ENCODE measurements at places on chromosomes 3 and 15.

GRCh38 chr3:66253790-66254620, 33.2 kb downstream of the SLC25A26 start:
- peak; percentile 21 for DNase-seq

GRCh38 chr3:3110749-3111361, 681 bp upstream of the IL5RA start:
- DNase-seq = no peak

DNA sequence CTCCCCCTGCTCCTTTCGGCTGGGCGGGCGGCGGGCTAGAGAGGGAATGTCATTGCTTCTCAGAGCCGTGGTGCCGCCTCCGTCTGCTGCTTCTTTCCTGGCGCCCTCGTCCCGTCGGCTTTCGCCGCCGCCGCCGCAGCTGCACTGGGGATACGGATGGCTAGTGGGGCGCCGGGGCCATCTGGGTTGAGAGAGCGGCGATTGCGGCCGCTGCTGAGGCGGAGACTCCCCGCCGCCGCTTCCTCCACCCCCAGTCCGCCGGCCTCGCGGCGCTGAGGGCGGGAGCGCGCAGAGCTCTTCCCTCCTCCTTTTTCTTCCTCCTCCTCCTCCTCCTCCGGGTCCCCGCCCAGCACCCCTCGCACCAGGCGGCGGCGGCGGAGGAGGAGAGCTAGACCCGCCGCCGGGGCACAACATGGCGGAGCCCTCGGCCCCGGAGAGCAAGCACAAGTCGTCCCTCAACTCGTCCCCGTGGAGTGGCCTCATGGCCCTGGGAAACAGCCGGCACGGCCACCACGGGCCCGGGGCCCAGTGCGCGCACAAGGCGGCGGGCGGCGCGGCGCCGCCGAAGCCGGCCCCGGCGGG, at the start of gene STT3B:
Gene STT3B (plus strand): TSS at position 339 of the 582 bp plus-strand sequence. CDS start 74 bp downstream, at position 413.
- DNase-seq = peak; percentile 81

- no peak for DNase-seq
These were observed 56.9 kb upstream of the FLNB start for GRCh38 chr3:57951066-57951882.

DNA sequence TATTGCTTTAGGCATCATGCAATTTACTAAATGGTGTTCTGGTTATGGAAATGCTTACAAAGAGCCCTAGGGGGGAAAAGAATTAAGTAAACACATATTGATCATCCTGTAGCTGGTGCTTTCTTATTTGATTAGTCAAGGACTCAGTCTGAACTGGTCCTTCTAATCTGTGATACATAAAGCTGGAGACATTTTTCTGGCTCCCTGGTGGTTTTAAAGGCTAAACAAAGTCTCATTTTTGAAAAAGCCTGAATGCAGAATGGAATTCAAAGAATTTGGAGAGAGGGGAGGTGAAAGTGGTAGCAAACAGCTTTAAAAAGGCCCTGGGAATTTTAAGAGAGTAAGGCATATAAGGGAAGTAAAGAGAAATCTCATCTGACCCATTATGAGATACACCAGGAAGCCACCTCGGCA, 149.7 kb downstream of the RBMS3 start:
- DNase-seq = no peak

- DNase-seq = no peak
These were observed 85.1 kb downstream of the LPP start for GRCh38 chr3:188239035-188239434.

DNA sequence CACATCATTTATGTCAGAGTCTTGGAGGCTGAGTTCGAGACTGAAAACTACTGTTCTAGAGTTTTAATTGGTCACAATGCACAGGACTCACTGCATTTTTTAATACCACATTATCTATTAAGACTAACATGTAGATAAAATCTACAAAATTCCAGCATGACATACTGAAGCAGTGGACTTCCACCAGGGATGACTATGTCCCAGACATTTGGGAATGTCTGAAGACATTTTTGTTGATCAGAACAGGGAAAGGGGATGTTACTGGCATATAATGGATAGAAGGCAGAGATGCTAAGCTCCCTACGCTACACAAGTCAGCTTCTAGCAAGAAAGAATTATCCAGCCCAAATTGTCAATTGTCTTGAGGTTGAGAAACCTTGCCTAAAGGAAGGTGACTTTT, 419.0 kb upstream of the TGFBR2 start:
- no peak for DNase-seq

DNA sequence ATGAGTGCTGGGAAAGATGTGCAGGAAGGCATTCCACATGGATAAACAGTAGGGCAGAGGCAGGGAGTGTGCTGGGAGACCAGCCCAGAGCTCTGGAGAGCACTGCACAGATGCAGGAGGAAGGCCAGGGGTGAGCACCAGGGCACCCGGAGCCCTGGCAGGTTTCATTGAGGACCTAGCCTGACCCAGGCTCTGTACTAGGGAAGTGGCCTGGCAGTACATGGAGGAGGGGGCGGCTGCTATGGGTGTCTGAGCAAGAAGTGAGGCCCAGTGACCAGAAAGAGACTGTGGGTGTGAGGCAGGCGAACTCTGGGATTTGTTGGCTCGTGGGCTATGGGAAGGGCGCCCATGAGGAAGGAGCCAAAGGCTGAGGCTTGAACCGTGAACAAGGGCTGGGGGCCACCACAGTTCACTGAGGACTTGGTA, 139.1 kb downstream of the DNAJB8 start:
- no peak for DNase-seq

DNA sequence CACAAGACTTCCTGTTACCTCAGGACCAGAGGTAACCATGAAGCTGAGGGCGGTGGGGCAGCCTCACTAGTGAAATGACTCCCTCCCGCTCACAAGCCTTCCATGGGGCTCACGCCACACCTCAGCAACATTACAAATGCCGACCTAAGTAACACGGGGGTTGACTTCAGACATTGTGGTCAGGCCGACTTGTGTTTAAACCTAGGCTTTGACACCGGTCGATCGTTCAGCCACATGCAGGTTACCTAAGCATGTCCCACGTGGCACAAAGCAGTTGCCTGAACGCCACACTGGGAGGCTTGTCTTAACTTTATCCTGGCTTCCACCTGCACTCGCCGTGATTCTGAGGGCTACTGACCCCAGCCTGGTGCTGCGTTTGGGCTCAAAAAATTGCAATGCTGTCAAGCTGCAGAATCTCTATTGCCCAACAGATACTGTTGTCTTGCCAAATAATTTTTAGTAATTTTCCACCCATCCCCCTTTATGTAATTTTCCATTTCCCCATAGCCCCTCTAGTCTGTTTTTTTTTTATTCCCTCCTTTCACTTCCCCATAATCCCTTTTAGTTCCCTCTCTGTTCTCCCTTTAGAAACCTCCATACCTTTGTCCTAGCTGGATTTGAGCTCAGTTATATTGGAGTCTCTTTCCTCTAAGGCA, 158.6 kb upstream of the RGMA start:
- no peak for DNase-seq

DNA sequence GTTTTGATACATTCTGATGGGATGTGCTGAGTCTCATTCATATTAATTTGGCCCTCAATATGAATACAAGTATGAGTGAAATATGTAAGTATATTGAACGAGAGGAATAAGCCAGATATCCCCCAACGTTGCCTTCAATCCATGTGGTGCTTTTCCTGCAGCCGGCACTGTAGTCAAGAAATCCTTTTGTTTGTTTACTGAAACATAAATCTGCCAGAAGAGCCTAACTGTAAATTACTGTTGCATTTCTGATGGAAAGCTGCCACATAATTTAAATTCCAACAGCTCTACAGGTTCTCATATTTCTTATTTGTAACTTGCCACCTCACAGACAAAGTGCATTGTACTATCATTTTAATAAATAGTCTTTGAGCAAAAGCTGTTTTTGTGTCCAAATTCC, 314.0 kb downstream of the KBTBD8 start:
- no peak for DNase-seq

DNA sequence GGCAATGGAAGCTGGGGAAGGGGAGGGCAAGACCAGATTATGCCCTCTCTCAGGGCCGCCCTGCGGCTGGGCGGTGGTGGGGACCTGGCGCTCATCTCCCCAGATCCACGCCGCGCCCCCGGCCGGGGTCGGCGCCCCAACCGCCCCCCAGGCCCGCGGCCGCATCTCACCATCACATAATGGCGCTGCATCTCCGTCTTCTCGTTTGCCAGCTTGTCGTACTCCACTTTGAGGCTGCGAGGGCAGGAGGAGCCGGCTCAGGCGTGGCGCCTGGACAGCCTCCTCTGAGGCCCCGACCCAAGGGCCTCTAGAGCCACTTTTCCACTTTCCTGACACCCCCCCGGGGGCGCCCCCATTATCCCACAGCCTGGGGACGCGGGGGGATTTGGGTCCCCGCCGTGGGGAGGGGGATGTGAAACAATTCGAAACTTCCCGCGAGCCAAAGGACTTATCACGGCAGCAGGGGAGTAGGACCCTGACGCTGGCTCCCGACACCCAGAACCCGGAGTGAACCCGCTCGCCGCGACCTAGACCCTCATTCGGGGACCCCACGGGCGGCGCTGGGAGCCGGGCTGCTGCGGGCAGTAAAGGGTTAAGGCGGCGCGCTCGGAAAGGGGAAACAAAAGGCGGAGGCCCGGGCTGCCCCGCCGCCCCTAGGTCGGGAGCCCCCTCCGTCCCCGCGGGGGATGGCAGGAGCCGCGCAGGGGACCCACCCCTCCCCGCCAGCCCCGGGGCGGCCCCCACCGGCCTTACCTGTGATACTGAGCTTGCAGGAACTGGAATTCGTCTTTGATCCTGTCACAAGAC, 2.1 kb downstream of the TLE3 start:
- no peak for DNase-seq

GRCh38 chr3:53422954-53423698, 71.3 kb upstream of the CACNA1D start:
- no peak for DNase-seq

GRCh38 chr3:164683489-164683888, 394.8 kb downstream of the SI start:
- no peak for DNase-seq

- no peak for DNase-seq
These were observed 20.2 kb upstream of the CFAP44 start for GRCh38 chr3:113461488-113461887.

GRCh38 chr3:16884084-16884747, 539 bp upstream of the PLCL2 start:
- DNase-seq = no peak

- no peak for DNase-seq
These were observed at the start of gene ZMYND10 for GRCh38 chr3:50345586-50346234. TSS of gene ZMYND10 (minus strand) at chr3:50345732. CDS start at chr3:50345579, 153 bp downstream.

GRCh38 chr15:67383899-67384298, 129.3 kb downstream of the IQCH start:
- DNase-seq = no peak

DNA sequence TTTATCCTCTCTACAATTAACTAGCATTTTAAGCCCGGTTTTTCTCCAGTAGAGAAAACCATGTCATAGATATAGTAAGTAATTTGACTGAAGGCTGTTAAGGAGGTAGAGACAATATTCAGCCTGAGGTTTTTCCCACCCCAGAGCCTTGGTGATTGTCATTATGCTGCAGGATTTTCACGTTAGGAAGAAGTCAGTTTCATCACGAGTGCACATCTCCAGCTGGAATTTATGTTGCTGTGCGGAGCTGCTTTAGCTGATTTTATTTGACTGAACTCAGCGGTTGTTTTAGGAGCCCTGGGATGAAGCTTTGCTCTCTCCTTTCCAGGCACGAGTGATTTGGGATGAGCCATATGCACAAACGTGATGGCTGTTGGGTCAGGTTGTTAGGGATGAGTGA, 271.3 kb upstream of the RGMA start:
- DNase-seq = no peak

DNA sequence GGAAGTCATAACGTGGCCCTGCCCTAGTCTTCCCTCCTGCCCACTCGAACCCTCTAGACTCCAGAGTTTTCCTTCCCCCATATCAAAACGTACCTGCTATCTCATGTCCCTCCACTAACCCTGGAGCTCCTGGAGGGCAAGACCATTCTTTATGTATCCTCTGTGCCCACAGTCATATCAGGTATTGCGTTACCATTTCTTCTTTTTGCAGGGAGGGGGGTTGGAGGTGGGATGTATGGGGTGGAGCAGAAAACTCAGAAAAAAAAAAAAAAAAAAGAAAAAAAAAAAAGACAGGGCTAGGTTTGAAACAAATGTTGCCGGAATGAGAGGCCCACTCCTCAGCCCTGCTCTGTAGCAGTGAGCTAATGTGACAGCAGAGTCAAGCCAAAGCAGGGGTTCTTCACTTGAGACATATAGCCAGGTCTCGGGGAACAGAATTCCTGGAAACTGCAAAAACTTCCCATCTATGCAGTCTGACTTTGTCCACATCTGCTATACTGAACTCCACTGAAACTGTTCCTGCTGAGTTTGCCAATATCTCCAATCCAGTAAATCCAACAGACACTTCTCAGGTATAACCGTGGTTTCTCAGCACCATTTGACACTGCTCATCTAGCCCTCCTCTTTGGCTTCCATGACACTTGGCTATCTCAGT, 31.1 kb downstream of the PARP16 start:
- DNase-seq = no peak

DNA sequence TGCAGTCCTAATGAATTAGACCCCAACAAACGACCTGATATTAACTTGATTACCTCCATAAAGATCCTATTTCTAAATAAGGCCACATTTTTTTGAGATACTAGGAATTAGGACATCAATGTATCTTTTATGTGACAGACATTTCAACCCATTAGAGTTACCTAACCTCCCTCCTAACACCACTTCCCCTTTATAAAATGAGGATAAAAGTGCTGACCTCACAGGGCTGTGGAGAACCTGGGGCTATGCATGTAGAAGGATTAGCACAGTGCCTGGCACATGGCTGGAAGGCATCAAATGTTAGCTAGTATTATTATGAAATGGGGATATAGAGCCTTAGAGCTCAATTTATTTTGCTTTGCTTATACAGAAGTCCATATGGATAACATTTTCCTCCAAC, 53.5 kb upstream of the LRRN1 start:
- no peak for DNase-seq

DNA sequence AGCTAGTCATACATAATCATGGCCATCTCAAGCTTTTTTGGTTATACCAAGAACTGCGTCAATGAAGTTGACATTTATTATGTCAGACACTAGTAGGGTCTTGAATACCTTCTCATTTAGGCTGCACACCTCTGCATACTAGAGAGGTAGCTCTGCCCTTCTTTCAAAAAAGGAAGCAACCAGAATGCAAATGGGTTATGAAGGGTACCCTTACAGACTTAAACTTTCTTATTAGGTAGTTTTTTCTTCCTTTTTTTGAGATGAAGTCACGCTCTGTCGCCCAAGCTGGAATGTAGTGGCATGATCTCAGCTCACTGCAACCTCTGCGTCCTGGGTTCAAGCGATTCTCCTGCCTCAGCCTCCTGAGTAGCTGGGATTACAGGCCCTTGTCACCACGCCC, 3.3 kb downstream of the PCNP start:
- no peak for DNase-seq
